ENCODE measurements at places on chromosomes 3 and 15. TPM values are rescaled to one million over a fixed set of nuclear protein-coding genes. Genes with fewer than 3 reads are reported as not detected.

DNA sequence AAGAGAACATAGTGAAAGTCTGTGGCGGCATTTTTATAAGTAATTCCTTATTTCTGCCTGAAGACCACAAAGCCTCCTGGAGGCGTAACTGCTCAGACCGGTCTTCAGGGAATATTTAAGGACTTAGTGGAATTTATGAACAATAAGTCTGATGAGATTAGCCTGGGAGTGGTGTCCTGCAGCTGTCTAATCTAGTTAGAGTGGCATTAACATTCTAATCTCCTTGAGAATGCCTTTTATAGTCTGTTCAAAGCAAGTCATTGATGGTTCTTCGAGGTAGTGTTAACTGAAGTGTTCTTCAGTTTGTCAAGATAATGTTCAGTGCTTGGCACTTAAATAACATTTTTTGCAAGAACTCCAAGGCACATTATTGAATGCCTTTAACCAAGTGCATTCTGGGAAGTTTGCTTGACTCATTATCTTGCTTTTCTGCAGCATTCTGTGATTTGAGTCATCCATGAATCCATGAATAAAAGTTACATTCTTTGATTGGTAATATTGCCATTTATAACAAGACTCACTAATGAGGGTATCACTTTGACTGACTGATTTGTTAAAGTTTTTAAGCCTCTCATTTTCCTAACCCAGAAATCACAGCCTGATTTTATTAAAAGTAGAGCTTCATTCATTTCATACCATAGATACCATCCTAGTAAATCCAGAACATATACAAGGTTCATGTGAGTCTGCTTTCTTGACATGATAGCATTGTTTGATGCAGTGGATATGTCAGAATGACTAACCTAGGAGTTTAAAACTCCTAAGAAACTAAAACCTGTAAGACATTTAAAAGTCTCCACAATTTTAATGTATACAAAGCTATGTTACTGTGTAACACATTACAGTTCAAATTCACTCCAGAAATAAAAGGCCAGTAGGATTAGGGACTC is 12.5 kb downstream of the RBM5 start:
- DNase-seq = no peak

- no peak for DNase-seq
Measured at GRCh38 chr15:63605036-63605435, 7.8 kb downstream of the FBXL22 start.

- no peak for DNase-seq
Measured at GRCh38 chr3:178480274-178480673, 56.0 kb upstream of the KCNMB2 start.

DNA sequence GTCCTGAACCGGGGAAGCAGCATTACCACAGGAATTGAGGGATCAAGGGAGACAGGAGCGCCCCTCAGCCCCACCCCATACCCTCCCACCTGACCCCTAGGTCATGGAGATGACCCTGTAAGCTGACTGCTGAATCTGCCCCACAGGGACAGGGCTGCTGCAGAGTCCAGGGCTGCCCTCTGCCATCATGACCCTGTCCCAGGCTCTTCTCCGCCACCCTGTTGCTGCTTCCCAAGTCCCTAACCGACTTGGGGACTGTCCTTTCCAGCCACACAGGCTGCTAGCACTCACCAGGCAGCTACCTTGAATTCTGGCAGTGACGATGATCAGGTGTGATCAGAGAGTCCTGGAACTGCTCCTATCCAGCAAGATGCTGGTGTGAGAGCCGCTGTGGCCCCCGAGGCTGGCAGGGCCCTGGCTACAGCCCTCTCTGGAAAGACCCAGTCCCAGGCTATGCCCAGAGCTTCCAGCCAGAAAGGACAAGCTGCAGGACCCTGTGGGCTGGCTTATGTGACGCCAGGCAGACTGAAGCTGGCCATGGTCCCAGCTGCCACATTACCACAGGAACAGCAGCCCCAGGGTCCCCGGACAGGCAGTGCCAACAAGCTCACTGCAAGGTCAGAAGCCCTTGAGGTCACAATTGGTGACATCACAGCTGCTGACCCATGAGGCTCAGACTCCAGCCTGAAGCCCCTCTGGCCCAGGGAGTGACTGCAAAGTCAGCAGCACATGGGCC is at the start of gene C3orf22:
TSS of gene C3orf22 (minus strand) at position 597 of the 736 bp plus-strand sequence. CDS start 5,542 bp downstream, outside the sequence.
- DNase-seq = peak; percentile 2

DNA sequence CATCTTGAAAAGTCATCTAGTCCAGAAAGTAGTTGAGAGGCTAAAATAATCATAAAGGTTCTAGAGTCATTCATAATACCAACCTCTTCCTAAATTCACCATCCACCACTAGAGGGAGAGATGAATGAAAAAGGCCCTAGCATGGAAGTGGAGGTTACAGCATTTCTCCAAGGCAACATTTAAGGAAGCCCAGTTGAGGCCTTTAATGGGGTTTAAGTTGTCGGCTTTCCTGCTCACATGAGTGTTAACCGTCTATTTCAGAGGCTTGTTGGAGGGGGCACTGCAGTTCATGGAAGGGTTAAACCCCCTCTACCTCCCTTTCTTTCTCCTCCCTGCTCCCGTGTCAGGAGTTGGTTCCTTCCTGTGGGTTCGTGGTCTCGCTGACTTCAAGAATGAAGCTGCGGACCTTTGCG is 3.8 kb upstream of the SLCO3A1 start:
- DNase-seq = no peak

DNA sequence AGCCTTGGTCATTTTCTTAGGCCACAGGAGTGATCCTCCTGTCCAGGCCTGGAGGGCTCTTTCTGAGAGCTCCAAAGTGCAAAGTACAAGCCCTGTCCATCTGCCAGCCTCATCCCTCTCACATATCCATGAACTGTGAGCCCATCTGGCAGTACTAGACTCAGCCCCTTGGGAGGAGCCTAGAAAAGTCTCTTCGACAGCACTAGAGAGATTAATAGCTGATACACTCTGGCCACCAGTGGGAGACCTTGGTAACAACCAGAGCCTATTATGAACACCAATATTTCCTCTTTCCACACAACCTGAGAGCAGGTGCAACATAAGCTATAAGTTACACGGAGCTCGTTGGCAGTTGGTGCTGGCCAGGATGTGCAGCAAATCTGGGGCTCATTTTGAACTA is 59.5 kb upstream of the DCLK3 start:
- no peak for DNase-seq

DNA sequence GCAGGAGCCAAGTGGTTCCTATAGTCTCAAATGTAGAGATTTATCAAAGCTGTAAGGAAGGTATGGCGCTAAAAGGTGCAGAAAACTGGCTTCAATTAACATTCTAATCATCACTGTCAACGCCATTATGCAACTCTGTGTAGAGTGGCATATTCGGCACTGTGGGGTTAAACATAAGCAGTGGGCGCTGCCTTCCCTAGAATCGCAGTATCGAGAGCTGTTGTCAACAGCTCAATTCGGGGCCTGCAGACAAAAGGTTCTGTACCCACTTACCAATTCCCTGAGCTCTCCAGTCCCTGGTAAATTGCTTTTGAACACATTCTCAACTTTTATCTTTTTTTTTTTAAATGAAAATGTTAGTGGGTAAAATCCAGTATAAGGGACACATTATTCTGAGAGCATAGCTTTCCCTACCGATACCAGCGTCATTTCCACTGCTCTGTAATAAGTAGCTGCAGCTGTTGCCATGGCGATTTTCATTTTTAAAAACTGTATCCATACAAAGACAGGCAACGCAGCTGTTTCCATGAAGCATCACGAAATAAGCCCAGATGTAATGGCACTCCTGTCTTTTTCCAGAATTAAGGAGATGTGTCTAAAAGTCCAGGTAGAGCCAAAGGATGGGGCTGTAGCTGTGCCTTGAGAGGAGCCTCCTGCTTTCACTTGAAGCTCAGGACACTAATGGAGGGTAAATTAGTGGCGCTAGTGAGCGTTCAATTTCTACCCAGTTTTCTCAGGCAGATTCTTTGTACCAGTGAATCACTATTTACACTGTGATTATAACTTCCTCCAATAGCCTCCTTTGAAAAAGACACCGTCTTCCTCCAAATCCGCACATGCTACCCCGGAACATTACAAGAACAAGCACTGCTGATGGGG is 250.3 kb downstream of the SLC9A9 start:
- no peak for DNase-seq

The COL6A5 gene
- not detected for total RNA-seq

The ZNF662 gene
- 8.6 TPM for total RNA-seq

Measured in mucosa of gallbladder (tissue), 1 donor.